Omental fat pad (tissue), 4 donors: ENCODE measurements at places on chromosomes 2 and 18. TPM values are rescaled to one million over a fixed set of nuclear protein-coding genes. Genes with fewer than 3 reads are reported as not detected.

DNA sequence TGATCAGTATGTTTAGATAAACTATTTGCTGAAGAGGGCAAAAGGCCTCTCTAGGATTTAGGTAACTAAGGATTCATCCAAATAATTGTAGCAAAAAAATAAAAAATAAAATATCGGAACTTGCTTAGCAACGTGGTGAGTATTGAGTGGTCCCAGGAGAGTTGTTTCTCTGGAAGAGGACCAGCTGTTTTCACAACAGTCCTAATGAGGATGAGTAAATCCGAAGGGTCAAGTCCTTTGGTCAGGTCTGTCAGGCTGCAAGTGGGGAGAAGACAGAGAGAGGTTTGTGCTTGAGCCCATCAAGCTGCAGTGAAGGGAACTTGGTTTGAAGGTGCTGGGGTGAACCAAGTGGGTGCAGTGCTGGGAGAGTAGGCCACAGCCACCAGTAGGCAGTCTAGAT is 539.2 kb downstream of the SLC4A3 start:
- DNase-seq = no peak

DNA sequence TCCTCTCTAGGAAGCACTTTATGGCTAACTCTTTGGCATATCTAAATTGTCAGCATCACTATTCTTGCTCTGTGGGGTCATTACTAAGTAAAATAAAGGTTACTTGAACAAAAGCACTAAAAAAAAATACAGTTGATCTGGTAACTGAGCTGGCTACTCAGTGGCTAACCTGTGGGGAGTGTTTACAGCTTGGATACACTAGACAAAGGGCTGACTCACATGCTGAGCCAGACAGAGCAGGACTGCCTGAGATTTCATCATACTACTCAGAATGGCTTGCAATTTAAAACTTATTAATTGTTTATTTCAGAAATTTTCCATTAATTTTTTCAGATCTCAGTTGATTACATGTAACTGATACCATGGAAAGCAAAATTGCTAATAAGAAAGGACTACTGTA is 1690.4 kb upstream of the SLC39A10 start:
- no peak for DNase-seq

- no peak for DNase-seq
Measured at GRCh38 chr2:125397535-125398251, 1258.3 kb upstream of the GYPC start.

DNA sequence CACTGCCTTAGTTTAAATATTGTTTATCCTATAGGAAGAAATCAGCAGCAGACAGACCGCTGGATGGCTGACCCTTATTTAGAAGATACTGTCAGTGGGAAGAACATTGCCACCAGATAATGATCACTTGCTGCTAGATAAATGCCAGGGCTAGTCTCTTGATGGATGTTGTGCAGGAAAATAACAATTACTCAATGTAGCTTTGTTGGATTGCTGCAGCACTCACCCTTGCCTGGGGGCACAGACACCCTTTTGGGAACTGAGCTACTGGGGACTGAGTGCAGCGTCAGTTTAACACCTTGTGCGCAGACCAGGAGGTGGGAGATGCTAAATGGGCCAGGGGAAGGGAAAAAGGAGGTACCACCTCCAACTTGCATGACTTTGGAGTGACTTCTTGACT is 64.2 kb upstream of the CAPN13 start:
- DNase-seq = no peak

- DNase-seq = no peak
Measured at GRCh38 chr18:31252522-31252921, 65.4 kb upstream of the DSG1 start.

DNA sequence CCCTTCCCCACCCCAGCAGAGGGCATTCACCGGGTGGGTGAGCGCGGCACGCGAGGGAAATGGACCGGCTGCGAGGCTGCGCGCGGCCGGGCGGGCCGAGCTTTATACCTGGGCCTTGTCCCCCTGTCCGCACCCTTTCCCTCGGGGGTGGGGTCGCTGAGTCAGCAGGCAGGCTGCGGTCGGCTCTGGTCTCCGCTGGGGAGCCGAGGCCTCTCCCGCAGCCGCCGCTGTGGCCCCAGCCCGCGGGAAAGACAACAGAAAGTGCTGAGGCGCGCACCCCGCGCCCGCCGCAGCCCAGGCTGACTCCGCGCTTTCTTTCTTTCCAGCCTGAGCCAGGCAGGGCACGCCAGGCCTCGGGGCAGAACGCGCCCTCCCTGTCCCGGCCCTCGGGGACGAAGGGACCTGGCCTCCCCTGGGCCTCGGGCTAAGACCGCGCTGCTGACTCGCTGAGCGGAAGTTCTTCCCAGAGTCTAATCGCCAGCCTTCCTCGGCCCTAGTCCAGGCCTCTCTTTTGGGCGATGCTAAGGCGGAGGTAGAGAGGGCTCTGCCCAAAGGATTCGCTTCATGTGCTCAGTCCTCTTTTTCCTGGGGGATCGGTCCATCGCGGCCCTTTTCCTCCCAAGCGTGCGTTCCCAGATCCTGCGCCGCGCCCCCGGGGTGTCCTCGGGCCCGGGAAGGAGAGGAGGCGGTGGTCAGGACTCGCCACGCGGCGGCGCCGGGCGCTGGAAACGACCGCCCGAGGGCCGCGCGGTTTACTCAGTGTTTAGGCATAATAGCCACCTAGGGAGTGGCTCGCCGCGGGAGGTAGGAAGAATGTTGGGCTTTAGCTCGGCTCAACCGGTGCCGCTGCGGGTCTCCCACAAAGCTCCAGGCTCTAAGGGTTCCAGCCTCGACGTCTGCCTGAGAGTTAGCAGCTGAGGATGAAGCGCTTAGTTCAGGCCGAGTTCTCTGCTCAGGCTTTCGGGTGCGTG is at the start of gene CRYBA2:
TSS of gene CRYBA2 (minus strand) at position 78 of the 971 bp plus-strand sequence. CDS start 246 bp downstream, outside the sequence.
- DNase-seq = no peak

DNA sequence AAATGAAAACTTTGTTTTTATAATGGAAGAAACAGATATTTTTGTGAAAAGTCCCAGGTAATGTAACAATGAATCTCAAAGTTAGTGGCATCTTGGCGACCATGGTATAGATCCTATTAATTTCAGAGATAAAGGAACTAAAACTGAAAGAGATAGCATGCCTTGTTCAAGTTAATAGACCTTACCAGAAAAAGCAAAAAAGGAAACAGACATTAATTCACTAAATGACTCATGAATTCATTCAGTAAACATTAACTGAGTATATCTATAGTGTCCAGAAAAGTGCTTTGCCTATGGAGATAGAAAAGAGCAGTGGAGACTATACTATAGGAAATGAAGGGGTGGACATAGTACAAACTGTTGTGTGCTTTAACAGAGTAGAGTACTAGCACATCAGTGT is 763.3 kb downstream of the TRIB2 start:
- no peak for DNase-seq

DNA sequence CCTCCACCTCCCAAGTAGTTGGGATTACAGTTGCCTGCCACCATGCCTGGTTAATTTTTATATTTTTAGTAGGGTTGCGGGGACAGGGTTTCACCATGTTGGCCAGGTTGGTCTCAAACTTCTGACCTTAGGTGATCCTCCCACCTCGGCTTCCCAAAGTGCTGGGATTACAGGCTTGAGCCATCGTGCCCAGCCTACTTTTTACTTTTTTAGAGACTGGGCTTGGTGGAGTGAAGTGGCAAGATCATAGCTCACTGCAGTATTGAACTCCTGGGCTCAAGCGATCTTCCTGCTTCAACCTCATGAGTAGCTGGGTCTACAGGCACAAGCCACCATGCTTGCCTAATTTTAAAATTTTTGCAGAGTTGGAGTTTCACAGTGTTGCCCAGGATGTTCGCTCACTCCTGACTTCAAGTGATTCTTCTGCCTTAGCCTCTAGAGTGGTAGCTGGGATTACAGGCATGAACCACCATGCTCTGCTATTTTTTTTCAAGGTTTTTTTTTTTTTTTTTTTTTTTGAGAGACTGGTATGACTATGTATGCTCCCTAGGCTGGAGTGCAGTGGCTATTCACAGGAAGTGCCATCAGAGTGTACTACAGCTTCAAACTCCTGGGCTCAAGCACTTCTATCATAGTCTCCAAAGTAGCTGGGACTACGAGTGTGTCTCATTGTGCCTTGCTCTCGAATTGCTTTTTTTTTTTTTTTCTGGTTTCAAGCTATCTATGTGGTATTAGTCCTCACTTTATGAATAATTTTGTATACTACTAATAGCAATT is 11.9 kb downstream of the MSH2 start:
- DNase-seq = no peak

DNA sequence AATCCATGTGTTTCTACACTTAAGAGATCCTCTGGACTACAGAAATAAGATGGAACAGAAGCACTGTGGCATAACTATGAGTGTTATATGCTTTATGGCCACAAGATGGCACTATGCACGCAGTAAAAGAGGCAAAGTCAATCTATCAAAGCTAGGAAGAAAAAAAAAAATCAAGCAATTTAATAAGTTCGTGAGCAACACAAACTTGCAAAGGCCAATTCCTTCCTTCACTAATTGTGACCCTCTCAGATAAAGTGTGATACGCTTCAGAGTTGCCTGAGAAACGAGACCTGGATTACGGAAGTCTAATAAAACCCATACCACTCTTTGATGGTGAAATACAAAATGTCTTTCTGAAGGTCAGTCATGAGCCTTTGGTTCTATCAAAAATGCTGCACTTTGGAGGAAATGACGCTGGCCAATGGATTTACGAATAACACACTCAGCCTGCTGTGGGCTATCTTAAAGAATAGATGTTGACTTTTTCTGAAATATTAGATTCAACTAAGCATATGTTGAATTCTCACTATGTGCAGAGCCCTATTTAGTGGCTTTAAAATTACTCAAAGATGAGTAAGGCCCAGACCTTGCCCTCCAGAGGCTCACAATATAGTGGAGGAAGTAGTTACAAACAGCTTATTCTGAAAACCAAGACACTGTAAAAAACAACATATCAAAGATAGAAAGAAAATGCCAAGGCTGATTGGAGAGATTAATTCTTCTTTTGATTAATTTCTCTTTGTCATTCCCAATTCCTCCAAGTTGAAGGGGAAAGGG is 35.5 kb upstream of the TTR start:
- no peak for DNase-seq

DNA sequence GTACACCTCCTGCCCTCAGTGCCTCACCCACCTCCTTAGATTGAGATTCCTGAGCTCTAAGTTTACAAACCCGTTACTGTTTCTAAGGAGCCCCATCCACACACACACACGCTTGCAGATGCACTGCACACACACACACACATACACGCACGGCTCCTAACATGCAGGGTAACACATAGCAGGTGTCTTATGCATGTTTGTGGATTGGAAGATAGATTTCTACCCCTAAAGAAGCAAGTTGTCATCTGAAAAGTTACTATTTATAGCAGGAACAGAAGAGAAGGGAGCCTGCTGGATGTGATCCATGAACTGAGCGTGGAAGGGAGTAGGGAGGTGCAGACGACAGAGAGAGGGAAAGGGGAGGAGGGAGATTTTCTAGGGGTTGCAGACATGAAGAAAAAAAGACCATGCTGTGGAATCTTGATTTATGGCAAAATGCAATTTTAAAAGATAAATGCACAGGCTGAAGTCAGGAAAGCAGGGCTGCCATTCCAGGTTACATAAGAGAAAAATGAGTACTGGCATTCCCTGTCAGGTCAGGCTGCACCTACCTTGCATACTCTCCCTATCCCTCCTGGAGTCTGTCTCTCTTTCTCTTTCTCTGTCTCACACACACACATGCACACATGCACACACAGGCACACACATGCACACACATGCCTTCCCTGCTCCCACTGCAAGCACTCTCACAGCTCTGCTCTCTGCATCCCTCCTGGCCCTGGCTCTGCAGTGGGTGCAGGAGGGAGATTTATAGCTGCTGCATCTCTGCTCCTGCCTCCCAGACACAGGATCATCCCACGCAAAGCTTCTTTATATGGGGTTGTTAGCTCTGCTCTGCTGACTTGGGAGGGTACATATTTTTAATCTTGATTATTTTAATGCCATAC is 192.6 kb upstream of the MYT1L start:
- DNase-seq = no peak

- no peak for DNase-seq
Measured at GRCh38 chr2:200649724-200650123, 63.9 kb downstream of the AOX1 start.

- DNase-seq = no peak
Measured at GRCh38 chr2:221390878-221391277, 181.2 kb downstream of the EPHA4 start.

MAP3K19 gene
- not detected for total RNA-seq

WNT6 gene
- total RNA-seq = 0.24 TPM

TEKT4 gene
- not detected for total RNA-seq

MTA3 gene
- 24.0 TPM for total RNA-seq

CRACDL gene
- total RNA-seq = 11.8 TPM

HSPD1 gene
- 396 TPM for total RNA-seq

ELAC1 gene
- 4.4 TPM for total RNA-seq

AOX1 gene
- 293 TPM for total RNA-seq

SCLY gene
- total RNA-seq = 7.3 TPM

CTDP1 gene
- total RNA-seq = 25.2 TPM

ARHGAP25 gene
- total RNA-seq = 15.0 TPM
